ENCODE measurements at places on chromosomes 1 and 21.

DNA sequence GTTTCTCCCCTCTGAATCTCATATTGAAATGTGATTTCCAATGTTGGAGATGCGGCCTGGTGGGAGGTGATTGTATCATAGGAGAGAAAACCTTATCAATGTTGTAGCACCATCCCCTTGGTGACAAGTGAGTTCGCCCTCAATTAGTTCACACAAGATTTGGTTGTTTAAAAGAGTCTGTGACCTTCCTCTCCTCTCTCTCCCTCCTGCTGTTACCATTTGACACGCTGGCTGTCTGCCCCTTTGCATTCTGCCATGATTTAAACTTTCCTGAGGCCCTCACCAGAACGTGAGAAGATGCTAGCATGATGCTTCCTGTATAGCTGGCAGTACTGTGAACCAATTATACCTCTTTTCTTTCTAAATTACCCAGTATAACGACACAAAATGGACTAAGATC, 730.9 kb upstream of the PRMT6 start:
- no peak for DNase-seq

GRCh38 chr1:98420376-98421084, 241.0 kb upstream of the SNX7 start:
- no peak for DNase-seq

GRCh38 chr1:232011961-232012360, 385.4 kb downstream of the DISC1 start:
- no peak for DNase-seq

GRCh38 chr1:151644001-151644400, 32.2 kb downstream of the SNX27 start:
- DNase-seq = no peak

DNA sequence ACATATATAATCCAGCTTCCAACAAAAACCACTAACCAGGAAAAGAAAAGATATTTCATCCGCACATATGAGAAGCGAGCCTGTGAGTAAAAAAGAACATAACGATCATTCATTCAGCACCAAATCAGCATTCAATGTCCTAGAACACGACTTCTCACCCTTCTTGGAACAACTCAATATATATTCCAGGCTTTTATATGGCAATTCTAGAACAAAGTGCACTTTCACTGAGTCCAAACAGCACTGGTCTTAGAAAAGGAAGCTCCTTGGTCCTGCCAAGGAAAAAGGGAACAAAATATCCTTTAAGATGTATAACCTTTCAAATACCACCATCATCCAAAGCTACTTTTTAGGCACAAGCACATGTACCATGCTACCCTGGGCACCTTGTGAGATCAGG, 44.5 kb downstream of the RPL5 start:
- DNase-seq = no peak

- DNase-seq = no peak
Measured at GRCh38 chr1:36170643-36171412, 14.9 kb downstream of the MAP7D1 start.

DNA sequence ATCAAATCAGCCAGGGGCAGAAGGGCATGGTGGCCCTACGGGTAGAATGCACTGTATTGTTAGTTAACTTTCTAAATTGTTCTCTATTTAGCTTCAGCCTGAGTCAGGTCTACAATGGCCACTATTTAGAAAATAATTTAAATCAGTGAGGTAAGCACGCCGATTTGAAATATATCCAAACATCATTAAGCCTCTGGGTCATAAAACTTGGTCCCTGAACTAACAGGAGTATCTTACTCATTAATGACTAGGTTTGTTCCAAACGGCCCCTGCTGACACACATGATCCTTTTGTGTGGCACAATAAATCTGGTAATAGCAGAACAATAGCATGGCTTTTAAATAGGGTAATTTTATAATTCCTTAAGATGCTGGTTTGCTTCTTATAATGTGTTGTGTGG, 48.4 kb downstream of the STX6 start:
- DNase-seq = no peak

- no peak for DNase-seq
Measured at GRCh38 chr1:198751741-198752140, 112.9 kb downstream of the PTPRC start.

DNA sequence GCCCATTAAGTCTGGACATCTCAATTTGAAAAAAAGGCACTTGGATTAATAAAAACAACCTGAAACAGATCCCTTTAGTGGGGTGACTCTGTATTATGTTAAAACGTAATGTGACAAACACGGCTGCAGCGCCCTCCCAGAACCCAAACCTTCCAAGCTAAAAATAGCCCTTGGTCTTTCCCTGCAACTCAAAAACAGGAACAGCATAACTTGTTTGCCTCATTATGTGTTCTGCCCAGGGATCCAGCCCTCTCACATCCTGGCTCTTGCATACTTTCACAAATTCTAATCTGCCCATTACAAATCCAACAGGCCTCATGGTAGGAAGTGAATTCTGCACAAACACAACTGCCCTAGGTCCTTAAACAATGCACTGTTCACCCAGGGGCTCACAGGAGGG, 94.7 kb upstream of the GADD45A start:
- no peak for DNase-seq

GRCh38 chr1:9766759-9767442, 56.9 kb downstream of the CLSTN1 start:
- no peak for DNase-seq

DNA sequence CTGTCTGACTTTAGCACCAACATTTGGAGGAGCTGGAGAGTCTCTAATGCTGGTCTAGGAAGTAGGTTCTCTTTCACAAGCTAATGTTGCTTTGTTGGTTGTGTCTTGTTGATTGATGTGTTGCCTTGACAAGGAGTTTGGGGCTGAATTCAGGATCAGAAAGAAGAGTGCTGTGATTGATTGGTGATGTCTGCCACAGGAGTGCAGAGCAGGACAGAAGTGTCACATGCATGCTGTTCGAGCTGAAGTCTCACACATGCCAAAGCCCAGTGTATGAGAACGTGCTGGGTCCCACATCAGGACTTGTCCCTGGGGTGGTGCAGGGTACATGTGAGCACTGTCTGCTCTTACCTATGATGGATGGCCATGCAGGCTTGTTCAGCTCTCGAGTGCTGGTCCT, 694.4 kb downstream of the MATN1 start:
- DNase-seq = no peak

DNA sequence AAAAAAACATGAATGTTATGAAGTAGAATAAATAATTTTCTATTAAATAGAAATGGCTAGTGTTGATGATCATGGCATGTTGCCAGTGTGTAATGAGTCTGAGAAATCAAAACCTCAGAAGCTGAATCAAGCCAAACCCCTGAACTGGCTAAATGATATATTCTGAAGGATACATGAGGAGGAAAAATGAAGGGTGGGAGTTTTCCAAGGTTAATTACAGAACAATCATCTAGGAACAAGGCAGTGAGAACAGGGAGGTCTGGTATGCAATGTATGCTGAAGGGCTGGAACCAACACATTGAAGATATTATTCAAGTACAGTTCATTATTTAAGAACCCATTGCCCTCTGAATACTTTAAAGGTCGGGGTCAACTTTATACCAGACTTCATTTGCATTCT, 309.1 kb upstream of the NRIP1 start:
- no peak for DNase-seq

DNA sequence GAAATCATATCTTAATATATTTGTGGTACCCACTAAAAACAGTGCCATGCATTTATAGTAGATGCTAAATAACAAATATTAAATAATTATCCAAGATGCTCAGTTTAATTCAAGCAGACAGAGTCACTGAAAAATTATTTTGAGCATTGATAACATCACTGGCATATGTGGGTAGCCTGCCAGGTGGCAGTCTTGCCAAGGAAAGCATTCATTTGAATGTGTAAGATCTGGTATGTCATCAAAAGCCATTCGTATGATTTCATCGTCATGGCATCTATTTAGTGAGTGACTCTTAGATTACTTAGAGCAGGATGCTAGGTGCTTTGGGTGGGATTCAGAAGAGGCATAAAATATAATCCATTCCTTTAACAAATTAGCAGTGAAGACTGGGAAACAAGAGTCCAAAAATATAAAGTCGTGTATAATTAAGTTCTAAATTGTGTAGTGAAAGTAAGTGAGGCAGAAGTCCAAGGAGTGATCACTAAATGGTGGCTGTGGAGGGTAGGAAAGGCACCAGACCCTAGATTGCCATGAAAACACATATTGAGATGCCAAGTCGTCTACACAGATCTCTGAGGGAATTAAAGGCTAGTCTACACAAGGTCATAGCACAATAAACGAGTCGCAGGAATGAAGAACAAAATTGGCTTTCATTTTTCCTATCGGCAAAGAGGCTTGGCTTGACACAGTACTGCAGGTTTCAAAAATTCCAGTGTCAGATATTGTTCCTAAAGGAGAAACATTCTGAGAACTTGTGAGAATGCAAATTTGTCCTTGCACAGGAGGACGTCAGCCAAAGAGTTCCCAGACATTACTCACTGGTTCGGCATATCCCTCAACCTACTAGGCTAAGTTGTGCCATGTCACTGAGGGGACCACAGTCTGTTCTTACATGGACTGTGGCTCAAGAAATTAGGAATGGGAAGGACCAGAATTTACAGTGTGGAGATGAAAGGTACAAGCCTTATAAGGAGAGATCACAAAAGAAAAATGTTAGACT, 130.8 kb downstream of the LYPLAL1 start:
- no peak for DNase-seq

DNA sequence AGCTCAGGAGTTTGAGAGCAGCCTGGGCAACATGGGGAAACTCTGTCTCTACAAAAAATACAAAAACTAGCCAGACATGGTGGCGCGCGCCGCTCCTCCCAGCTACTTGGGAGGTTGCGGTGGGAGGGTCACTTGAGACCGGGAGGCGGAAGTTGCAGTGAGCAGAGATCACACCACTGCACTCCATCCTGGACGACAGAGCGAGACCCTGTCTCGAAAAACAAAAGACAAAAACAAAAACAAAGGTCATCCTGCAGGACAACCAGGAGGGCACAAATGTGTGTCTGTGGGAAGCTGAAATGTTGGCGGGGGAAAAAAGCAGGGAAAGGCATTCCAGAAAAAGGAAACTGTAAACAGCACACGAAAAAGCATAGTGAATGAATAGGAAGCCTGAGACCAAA, 104.1 kb upstream of the HNRNPU start:
- DNase-seq = no peak

GRCh38 chr1:198778049-198778448, 139.2 kb downstream of the PTPRC start:
- no peak for DNase-seq

DNA sequence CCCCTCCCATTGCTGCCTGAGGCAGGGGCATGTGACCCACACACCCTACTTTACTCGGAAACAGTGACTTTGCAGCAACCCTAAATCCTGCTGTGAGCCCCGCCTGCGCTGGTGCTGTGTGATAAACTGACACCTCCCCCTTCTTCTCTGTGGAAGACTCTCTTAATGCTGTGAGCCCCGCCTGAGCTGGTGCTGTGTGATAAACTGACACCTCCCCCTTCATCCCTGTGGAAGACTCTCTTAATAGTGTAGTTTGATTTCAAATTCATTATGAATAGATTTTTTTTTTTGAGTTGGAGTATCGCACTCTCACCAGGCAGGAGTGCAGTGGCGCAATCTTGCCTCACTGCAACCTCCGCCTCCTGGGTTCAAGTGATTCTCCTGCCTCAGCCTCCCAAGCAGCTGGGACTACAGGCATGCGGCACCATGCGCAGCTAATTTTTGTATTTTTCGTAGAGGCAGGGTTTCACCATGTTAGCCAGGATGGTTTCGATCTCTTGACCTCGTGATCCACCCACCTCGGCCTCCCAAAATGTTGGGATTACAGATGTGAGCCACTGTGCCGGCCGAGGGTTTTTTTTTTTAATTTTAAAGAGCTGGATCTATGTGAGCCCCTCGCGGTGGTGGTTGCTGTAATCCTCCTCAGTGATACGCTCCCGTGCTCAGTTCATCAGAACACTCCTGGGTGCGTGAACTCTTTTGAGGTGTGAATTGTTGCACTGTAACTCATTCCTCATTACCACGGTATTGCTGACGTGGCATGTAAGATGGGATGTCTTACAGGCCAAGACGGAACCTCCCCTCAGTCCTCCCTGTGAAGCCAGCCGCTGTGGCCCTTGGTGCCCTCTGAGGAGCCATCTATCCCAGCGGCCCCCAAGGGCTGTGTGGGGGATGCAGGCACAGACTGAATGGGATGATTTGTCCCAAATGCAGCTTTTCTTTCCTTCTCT, 60.3 kb downstream of the GALNT2 start:
- peak; percentile 52 for DNase-seq

DNA sequence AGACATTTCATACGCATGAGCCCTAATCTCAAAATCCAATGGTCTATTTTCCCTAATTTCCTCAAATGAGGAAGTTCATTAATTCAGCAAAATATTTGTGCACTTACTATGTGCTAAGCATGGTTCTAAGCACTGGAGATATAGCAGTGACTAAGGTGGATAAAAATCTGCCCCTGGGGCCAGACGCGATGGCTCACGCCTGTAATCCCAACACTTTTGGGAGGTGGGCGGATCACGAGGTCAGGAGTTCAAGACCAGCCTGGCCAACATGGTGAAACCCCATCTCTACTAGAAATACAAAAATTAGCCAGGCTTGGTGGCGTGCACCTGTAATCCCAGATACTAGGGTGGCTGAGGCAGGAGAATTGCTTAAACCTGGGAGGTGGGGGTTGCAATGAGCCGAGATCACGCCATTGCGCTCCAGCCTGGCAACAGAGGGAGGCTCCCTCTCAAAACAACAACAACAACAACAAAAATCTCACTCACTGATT, 4.3 kb upstream of the MIIP start:
- DNase-seq = no peak

GRCh38 chr21:31364253-31364945, 20.3 kb upstream of the TIAM1 start:
- DNase-seq = peak; percentile 32

DNA sequence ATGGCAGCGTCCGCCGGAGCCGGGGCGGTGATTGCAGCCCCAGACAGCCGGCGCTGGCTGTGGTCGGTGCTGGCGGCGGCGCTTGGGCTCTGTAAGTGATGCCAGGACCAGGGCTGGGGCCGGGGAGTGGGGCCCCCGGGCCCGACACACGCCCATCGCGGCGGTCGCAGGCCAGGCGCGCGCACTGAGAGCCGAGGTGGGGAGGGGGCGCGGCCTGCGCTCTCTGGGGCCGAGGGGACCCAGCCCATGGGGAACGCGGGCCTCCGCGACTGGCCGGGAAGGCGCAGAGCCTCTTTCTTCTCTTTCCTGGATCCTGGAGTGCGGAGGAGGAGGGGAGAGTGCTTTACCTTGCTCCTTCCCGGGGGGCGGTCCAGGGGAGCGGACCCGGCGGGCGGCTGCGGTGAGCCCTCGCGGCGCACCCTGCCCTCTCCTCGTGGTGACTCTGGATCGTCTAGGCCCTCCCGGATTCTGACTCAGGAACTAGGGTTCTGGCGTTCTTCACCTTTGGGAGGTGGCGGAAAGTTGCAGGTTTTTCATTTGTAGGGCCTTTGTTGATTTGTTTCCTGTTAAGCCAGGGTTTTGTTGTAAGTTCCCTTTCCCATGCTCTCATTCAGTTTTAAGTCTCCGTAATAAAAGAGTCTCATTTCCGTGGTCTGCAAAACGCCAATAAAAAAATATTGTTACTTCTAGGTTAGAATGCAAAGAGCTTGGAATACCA, 529 bp downstream of the MPZL1 start:
- peak; percentile 38 for DNase-seq

- peak; percentile 62 for DNase-seq
Measured at GRCh38 chr1:8862528-8862927, 16.0 kb downstream of the ENO1 start.
